Smooth muscle cell of the brain vasculature (primary cell): ENCODE measurements at places on chromosomes 2 and 18.

DNA sequence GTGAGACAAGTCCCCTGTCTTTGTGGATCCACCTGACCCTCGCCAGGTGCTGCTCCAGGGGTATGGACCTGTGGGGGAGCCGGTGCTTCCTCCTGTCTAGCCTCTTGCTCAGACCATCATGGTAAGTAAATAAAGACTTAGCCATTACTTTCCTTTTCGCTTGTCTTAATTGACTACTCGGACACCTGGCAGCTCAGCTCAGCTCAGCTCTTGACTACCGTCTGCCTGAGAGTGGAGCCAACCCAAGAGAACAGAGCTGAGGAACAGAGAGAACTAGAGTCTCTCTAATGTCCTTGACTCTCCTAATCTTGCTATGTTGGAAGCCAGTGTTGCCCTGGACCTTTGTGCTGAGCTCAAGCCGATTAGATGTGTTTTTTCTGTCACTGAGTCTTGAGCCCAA, 170.3 kb upstream of the CXCR4 start:
- DNase-seq, result no peak

DNA sequence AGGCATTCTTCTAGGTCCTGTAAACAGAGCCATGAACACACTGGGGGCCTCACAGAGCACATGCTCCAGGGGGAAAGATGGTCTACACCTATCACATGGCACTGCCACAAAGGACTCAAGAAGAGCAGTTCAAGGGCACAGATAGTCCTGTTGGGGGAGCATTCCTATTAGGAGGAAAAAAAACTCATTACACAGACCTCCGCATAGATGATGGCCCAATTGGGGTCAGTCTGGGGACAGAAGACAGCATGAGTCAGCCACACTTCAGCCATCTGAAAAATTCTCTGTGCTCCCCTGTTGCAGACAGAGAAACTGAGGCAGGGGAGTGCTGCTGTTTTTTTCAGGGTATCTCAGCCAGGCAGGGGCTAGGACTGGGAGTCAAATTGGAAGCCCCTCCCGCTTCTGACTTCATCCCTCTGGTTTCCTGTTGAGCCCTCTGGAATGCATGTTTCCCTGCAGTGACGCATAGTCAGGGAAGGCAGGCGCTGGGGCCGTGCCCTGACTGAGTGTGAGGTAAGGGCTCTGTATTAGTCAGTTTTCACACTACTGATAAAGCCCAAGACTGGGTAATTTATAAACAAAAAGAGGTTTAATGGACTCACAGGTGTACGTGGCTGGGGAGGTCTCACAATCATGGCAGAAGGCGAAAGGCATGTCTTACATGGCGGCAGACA, 67.9 kb downstream of the RHOB start:
- DNase-seq, result peak; percentile 60

DNA sequence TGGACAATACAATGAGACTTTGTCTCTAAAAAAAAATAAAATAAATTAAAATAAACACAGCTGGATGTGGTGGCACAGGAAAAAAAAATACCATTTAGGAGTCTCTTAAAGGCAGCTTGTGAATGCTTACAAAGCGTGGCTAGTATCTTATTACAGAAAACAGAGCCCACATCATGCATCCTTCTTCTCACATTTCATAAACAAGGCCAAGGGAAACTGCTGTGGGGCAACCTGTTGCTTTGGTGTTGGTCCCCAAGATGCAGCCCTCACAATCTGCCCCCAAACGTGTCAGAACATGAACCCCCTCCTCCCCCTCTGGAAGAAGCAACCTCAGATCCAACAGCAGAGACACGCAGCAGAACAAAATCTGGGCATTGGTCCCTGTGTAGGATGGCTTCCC, 2.6 kb downstream of the SLC14A1 start:
- DNase-seq, result no peak

DNA sequence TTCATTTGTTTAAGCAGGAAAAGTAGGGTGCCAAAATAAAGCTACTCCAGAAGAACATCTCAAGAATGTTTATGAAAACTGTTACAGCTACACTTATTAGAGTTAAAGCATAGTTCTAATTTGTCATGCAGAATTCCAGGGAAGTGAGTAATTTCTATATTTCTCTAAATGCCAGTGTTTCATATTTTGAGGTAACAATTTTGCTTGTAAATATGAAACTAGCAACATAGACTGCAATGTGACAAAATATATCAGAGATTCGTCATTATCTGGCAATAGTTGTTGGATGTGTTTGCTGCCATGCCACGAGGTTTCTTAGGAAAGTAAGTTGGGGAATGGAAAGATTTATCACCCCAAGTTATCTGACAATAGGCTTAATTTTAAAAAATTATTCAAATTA, 424.1 kb upstream of the ZEB2 start:
- no peak for DNase-seq

DNA sequence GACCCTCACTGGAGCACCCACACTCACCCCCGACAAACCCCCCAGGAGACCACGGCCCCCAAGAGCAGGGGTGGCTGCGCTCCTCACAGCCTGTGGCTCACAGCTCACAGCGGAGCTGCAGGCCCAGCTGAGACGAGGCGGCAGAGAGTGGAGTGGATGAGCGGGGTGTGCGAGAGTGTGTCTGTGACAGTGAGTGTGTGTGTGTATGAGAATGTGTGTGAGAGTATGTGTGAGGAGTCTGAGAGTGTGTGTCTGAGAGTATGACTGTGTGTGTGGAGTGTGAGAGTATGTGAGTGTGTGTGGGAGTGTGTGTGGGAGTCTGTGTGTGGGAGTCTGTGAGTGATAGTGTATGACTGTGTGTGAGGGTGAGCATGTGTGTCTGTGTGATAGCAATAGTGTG, 55.3 kb upstream of the ID2 start:
- no peak for DNase-seq
